ENCODE measurements at places on chromosomes 6 and 20.

GRCh38 chr6:129709196-129709768 is 695 bp downstream of the ARHGAP18 start:
- peak; percentile 47 for DNase-seq

DNA sequence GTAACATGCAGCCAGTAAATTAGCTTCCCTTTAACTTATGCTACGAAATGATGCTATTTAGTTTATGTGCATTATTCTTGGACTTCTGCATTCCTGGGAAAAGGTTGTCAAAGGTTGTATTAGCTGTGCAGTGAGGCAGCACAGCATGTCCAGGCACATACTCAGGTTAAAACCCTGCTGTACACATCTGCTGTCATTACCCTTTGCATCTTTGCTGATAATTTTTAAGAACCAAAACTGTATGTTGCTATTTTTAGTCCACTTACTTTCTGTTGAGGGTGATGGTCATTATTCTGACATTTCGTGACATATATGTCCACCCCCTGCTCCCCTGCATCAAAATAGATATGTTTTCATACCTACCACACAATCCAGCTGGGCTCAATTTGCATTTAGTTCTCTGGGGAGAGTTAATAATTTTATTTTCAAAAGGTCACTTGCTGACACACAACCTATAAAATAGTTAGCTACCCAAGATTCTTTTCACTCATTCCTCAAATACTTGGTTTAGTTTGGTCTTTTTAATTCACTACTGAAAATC is 142.5 kb upstream of the SPACA1 start:
- no peak for DNase-seq

- DNase-seq, result no peak
Measured at GRCh38 chr6:159931846-159932245, 37.0 kb upstream of the IGF2R start.

DNA sequence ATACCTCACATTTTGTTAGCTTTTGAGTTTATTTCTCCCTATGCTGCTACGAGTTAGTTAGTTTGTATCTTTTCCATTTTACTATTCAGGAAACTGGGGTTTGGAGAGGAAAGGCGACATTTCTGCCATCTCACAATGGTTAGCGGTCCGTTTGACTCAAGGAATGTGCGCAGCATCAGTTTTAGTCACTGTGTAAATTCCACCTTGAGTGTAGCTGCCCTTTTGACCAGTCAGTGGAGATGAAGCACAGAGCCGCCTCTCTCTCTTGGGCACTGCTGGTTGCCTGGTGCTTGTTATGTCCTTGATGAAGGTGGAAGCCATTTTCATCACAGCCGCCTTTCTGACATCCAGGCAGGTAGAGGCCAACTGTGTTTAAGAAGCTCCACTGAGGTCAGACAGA is 185.5 kb downstream of the SCP2D1 start:
- DNase-seq, result no peak

DNA sequence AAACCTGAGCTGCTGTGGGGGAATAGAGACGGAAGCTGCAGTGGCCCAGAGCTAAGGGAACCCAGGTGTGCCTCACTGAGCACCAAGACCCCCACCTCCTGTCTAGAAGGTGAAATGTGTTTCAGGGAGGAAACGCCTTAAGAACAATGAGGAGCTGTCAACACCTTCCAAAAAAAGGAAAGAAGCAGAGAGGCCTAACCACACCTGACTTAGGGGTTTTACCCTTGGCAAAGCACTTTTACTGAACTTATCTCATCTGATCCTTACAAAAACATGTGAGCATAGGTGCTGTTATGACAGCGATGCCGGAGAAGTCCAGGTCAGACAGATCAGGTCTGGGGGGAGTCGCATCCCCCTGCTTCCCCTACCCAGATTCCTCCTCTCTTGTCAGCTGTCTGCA is 16.1 kb upstream of the CDKN1A start:
- no peak for DNase-seq

DNA sequence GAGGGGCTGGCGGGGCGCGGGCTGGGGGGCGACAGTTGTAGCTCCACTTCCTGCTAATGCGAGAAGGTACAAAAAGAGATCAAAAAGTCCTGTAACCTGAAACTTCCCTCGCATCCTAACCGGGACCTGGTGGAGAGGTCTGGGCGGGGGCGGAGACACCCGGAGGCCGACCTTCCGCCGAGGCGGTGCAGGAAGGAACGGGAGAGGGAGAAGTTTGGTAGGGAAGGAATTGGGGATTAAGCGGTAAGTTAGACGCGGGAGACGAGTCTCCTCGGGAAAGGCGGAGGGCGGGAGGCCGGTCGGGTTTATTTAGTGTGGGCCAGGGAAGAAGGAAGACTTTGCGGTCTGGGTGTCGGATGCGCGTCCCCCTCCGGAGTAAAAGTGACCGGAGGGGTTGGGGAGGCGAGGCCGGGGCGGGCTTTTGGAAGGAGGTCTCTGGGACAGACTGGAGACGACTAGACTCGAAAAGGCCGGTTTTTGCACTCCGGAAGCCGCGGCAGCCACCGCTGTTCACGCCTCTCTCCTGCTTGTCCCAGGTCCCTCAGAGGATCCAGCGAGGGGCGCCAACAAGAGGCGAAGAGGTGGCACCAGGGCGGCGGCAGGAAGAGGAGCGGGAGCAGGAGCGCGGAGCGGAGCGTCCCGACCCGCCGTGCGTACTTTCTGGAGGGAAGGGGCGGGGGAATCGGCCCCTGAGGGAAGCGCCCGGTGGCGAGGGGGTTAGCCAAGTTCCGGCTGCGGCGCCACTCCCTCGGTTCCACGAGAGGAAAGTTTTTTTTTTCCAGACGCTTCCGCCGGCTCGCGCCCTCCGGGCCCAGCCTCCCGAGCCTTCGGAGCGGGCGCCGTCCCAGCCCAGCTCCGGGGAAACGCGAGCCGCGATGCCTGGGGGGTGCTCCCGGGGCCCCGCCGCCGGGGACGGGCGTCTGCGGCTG is 734 bp downstream of the TPBG start:
- peak; percentile 59 for DNase-seq

DNA sequence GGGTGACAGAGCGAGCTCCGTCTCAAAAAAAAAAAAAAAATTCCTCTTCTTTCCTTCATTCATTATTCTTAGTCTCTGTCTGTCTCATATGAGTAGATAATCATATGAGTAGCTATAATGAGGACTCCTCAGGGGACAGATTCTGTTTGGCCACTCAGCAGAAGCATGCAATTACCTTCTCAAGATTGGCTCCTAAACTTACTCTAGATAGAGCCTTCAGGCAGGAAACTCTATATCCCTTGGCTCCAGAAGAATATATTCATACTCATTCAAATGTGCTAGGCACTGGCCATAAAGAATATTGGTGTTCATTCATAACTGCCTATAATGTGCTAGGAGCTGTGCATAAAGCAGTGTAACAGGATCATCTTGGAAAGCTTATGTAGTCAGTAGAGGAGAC is 2.2 kb upstream of the ACAT2 start:
- no peak for DNase-seq

- no peak for DNase-seq
Measured at GRCh38 chr20:32707691-32708581, 34.2 kb upstream of the C20orf203 start.

DNA sequence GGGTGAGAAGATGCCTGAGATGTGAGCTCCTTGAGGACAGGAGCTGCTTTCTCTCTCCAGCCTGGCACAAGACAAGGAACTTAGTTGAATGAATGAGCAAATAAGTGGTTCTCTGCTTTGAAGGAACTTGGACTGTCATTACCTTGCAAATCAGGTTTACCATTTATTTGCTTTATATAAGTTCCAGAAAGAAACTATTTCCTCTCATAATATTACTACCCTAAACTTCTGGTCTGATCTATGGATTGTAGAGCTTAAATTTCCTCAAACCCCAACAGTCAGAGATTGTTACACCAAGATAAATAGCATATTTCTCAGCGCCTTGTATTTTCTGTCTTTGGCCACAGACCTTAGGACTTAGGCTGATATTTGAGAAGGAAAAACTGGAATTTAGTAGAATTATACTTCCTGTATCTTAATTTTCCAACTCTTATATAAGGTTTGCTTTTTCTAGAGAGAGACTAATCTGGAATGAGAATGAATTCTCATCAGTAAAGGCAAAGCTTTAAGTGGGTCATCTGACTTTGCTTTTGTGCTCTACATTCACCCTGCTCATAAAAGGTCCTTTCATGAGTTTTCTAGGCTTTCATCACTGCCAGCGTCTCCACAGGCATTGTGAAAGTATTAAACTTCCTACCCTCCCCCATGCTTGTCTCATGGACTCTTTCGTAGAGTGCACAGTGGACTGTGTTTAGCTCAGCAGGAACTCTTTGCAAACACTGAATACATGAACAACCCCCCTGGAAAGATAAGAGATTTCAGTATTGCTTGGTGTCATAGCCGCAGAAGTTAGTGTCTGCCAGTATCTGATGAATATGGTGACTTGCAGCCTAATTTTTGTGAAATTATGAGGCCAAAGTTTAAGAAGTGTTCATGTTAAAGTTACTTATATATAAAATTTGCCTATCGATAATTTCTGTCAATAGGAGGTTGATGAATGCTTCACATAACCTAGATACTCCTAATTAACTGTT is 74.0 kb downstream of the PTPRA start:
- peak; percentile 93 for DNase-seq

DNA sequence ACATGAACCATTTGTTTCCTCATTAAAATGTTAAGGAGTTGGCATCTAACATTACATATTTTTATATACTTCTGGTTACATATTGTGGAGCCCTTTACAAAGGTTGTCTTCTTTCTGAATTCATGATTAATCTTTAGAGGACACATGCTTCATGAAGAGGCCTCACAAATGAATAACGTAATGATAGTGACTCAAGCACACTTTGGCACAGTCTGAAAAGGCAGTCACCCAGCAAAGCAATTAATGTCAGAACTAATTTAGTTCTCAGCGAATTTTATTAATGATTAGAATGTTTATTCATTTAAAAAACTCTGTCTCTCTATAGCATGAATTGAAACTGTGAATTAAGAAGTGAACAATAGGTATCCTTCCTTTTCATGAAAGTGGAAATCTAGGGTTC is 854.2 kb downstream of the PHF3 start:
- DNase-seq, result no peak

DNA sequence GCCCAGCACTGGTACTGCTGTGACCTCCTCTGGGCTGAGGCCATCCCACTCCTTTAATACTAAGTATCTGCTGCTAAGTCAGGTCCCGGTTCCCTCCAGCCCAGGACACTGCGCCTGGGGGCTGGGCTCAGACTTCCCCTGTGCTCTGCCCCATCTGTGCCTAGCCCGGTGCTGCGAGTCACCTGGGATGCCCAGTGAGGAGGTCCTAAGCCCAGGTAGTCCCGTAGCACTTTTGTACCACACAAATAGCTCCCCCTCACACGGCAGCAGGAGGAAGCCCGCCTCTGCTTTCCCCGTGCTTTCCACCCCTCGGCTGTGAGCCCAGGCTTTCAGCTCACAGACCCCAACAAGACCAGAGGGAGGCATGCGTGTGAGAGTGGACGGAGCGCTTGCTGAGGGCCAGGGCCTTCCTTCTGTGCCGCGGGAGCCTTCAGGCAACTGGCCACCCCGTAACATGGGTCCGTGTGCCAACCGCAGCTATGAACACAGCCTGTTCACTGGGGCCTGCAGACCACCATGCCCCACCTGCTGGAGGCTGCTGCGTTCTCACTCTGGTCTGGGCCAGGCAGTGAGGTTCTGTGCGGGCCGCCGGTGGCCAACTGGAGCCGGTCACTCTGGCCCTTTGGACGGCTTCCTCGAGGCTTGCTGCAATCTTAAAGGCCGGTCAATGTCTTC is 79.9 kb upstream of the MPC1 start:
- DNase-seq, result no peak

DNA sequence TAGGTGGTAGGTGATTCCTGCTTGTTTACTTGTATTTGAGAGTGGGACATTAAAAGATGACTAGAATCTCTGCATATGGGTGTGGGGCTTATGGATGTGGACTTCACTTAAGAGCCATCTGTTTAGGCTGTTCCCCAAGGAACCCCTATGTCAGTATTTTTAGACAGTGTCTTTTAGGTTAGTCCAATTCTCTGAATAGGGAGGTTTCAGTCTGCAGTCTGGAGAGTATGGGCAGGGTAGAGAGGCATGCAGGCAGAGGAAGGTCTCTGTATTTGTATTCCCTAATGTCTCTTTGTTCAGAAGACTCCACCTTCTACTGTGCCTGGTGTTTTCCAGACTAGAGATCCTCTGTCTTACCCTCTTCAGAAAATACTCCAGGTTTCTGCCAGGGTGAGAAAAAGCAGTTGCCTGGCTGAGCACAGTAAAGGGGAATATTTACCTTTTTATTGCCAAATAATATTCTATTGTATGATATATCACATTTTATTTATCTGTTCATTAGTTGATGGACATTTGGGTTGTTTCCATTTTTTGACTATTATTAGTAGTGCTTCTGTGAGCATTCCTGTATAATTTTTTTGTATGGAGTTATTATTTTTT is 19.1 kb downstream of the SLX4IP start:
- DNase-seq, result no peak

DNA sequence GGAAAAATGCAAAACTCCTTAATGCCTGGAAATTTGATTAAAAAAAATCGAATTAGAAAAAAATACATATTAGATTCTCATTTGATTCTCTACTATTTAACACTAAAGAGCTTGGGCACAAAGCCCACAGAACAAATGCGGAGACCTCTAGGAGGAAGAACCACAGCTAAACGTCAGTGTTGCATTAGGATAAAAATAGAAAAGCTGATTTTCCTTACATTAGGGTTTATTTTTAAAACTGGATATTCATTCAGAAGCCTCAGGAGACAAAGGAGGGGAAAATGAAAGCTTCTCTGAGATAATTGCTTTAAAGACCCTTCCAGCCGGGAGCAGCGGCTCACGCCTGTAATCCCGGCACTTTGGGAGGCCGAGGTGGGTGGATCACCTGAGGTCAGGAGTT is 77.3 kb downstream of the ECT2L start:
- DNase-seq, result no peak

- no peak for DNase-seq
Measured at GRCh38 chr6:25415701-25416100, 136.5 kb downstream of the CARMIL1 start.

GRCh38 chr20:12987261-12987660 is 21.5 kb upstream of the SPTLC3 start:
- DNase-seq, result no peak

DNA sequence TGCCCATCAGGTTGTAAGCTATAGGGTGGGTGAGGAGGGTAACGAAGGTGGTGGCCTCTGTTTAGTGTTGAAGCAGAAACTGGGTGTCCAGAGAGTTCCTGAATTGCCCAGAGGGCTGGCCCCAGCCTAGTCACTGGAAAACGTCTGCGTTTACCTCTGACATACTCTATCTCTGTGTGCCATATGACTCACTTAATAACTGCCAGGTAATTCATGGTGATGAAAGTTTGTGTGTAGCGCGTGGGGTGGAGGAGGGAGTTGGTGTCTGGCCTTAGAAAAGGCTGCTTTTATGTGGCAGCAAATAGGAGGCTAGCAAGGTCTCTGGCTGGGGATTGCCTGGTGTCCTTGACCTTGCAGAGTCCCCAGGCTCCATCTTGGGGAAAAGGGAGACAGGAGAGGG is 47.3 kb downstream of the SLC35D3 start:
- peak; percentile 27 for DNase-seq

GRCh38 chr6:161088676-161089328 is 97.2 kb downstream of the MAP3K4 start:
- peak; percentile 42 for DNase-seq

- no peak for DNase-seq
Measured at GRCh38 chr6:125469915-125470314, 168.1 kb upstream of the HDDC2 start.

Data from amniotic epithelial cell (primary cell).